H1 (cell line): ENCODE measurements at places on chromosomes 1 and 21. TPM values are rescaled to one million over a fixed set of nuclear protein-coding genes. Genes with fewer than 3 reads are reported as not detected.

DNA sequence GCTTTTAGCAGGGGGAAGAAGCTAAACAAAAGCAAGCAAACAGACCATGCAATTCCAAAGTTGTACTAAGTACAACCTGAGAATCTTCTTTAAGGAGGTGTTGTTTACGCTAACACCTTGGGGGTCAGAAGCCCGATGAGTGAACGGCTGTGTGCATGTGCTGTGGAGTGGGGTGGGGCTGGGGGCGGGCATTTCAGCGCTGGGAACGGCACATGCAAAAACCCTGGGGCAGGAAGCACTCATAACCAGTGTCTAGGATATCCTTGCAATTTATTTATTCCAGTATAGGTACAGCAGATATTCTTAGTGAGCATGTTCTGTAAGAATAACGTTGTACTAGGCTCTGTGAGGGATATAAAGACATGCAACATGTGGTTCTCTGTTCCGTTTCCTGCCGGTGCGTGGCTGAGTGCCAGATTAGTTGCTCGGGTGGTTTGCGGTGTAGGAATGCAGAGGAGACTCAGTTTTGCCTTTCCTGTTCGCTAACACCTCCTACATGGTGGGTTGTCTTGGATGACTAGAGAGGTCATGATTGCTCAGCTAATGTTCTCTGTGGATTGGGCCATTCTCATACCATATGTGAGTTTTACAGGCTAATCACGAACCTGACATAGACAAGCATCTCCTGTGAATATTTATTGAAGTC lies 3.7 kb downstream of the FASLG start:
- DNase-seq: no peak

DNA sequence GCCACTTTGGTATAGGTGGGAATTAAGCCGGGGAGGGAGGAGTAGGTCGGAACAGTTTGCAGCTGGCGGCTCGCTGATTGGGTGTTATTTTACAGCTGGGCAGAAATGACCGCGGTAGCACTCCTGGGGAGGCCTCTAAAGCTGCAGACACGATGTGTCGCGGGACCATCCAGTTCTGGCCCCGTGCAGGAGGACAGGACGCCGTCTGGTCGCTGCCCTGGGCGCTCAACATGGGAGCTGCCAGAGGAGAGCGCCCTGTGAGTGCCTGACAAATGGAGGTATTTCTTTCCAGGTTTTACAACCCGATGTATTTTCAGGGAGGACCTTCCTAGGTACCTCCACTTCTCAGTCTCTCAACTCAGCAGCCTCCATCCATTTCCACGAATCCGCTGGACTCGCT lies 46.2 kb downstream of the CDC7 start:
- peak; percentile 27 for DNase-seq

GRCh38 chr1:92858564-92859399 lies 26.9 kb downstream of the RPL5 start:
- no peak for DNase-seq

- DNase-seq: no peak
These were observed 183.6 kb upstream of the KIAA0040 start for GRCh38 chr1:175376194-175376593.

DNA sequence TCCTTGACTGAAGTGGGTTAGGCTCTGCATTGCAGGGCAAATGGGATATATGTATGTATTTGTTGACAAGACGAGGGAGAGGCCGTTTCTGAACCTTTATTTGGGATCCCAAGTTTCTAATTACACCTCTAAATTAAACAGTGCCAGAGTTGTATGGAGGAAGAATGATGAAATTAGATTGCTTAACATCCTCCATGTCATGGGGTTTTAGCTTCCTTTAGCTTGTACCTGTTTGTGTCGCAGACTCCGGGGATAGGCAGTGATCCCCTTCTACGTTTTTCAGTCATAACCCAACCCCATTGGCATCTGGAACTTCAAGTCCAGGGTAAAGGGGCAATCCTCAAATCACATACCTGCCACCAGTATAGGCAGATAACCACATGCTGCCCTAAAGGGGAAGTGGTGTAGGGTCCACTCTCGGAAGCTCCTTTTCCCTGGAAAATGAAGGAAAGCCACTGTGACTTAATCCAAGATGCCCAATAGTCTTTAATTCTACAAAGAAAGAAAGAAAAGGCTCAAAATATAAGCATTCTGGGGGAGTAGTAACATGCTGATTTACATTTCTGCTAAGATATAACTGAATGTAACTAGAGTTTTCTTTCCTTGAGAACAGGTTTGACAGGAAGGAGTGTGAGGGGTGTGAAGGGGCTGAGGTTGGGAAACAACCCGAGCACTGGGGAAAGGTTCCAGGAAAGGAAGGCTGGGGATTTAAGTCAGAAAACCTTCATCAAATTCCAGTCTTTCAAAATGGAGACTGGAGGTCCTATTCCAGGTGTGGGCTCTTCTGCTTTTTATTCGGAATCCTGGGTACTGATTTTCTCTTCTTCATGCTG lies 77.6 kb downstream of the RGL1 start:
- DNase-seq: no peak

DNA sequence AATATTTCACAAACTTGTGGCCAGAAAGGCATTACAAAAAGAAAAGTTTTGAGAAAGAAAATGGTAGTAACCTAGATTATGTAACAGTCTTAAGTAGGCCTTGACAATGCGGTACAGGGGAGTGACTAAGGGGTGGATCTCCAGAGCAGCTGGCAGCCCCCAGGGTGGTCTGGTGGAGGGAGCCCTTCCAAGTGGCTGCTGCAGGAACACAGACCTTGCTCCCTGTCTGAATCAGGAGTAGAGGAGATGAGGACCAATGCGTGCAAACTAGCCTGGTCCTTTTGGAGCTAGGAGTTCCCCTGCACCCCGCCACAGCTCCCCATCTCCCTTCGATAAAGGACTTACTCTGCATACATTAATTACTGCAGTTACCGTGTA lies 189.0 kb downstream of the NFIA start:
- DNase-seq: no peak

DNA sequence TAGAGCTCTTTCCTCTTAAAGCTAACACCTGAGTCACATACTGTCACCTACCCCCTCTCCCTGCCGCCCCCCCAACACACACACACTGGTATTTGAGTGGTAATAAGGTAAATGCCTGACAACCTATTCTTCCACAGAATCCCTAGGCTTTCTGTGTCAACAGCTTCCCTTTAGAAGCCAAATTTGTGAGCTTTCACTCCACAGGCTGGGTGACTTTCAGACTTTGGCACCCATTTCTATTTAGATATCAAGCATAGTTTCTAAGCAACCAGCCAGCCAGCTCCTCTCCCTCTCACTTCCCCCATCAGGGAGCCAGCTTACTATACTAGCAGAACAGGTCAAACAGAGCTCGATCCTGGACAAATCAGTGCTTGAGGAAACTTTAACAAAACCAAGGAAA lies 3.2 kb upstream of the C1orf74 start:
- no peak for DNase-seq

DNA sequence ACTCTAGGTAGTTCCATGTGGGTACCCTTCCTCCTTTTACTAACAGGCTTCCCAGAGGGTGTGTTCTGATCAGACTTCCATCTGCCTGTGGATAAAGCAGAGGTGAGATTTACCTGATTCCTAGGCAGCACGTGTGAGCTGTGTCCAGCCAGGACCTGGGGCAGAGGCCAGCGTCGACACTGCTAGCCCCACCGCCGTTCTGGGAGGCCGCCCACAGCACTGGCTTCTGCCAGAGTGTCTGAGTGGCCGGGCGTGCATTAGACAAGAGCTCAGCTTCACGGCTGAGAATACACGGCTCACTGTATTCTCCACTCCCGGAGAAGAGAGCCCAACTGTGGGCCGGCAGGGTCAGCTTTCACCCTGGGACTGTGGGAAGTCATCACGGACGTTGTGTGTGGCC lies 82.5 kb downstream of the PRDM16 start:
- DNase-seq: no peak

- DNase-seq: no peak
These were observed 552.4 kb upstream of the CHRM3 start for GRCh38 chr1:238833919-238834318.

DNA sequence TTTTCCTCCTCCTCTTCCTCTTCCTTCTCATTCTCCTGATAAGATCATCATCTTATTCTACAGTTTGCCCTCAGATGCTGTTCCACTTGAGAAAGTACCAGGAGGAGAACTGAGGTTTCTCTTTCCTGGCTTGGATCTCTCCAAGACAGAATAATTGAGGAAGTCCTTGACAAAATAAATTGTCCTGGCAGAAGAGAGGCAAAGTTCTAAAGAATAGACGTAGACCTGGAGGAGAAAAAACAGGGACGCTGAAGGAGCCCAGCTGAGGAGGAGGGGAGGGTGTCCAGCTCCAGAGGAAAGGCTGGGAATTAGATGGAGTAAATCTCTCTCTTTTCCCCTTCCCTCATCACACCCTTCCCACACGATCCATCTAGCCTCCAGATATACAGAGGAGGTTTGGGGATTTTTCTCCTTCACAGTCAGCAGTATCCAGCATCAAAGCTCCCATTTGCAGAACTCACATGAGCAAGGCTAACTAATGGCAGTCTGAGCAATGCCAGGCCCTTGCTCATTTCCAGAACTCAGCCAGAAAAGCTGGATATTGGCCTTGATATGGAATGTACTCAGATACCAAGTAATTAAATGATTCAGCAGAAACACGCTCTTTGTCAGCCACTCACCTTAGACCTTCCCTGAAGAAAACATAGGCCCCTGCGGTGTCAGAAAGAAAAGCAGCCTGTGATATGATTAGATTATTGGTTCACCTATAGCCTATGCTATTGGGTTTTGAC lies 5.1 kb upstream of the GNG12 start:
- DNase-seq: no peak

DNA sequence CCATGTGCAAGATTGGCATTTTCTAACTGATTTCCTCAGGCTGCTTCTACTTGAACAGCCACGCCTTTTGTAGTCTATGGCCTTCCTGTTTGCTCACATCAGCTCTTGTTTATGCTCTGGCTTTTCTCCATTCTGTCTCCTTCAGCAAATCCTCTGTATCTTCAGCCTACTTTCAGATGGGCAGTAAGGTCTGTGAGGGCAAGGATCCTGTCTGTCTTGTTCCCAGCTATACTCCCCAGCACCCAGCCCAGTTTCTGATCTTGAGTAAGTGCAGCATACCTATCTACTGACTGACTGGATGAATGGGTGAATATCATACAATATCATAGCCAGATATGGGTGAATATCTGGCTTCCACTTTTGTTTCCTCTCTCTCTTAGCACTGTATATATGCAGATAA lies 438.1 kb downstream of the LMO4 start:
- no peak for DNase-seq

DNA sequence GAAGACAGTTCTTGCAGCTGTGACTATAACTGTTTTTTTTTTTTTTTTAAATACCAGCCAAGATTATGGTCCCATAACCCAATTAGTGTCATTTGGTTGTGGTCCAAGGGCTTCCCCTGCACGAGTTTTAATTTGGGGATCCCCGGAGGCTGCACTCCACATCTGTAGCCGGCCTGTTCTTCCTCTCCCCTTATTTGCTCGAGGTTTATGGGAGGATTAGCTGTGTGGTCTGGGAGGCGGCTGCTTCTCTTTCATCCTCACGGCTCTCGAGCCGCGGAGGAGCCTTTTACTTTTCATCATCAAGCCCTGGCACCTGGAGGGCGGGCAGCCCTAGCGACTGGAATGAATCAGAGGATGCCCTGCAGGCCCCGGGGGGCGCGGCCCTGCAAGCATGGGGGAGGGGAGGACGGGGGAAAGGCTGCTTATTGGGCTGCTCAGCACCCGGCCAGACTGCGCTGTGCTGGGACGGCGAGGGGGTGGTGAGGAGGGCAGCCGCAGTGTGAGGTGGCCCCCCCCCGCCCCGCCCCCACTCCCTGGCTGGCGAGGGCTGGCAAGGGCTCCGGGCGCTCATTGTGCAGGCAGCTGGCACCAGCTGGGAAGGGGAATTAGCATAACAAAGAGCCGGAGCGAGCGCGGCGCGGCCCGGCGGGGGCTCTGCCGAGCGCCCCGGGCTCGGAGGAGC lies 18.5 kb downstream of the SERTAD4 start:
- peak; percentile 86 for DNase-seq

GRCh38 chr1:23427550-23427949 lies 3.0 kb upstream of the TCEA3 start:
- no peak for DNase-seq

GRCh38 chr21:42652527-42653230 lies 742 bp upstream of the PDE9A start:
- DNase-seq: peak; percentile 75

DNA sequence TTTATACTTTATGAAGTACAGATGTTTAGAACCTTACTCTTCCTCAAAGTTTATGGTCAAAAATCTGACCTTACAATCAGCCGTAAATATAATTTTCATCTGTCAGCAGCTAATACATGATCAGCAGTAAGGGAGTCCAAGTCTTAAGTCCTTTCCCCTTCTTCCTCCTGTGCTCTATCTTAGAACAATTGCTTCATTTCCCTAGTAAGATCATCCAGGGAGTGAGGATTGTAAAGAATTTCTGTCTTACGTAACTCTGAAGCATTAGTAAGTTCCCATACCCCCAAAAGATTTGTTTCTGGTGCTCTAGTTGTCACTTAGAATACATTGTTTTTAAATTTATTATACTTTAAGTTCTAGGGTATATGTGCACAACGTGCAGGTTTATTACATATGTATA lies 2.1 kb downstream of the SETDB1 start:
- no peak for DNase-seq

DNA sequence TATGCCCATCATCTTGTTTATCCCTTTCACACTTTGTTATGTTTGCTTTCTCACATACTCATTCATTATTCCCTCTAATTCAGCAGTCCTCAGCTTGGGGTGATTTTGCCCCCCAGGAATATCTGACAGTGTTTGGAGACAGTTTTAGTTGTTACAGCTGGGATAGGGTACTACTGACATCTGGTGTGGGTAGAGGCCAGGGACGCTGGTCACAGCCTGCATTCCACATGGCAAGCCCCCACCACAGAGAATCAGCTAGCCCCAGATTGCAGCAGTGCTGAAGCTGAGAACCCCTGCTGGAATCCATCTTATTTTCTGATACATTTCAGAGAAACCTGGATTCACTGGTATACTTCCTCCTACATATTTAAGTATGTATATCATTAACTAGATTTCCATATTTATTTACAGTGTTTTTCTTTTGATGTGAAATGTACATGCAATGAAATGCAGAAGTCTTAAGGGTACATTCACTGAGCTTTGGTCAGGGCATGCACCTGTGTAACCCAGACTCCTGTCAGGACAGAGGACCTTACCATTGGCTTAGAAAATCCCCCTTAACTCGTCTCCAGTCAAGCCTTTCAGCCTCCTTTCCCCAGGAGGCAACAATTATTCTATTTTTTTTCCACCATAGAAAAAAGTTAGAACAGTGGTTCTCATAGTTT lies 68.3 kb downstream of the KIF26B start:
- DNase-seq: no peak

DNA sequence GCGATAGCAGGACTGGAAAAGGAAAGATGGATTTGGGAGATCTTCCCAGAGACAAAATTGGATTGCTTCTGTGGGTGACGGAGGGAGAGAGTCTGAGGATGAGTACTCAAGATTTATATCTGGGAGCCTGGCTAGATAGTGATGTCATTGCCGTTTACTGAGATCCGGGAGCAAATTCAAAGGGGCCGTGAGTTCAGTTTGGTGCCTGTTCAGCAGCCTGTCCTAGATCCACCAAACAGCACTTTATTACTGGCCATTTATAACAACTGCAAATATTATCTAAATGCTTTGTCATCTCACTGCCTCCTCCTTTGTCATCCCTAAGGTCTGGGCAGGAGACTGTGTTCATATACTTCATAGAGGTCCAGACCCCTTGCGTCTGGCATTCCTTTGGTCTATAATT lies 29.2 kb downstream of the MAPKAPK2 start:
- DNase-seq: no peak

Gene ZSWIM5
- 2.4 and 2.5 TPM in 2 replicates for total RNA-seq

Gene SYPL2
- total RNA-seq: 1.5 and 1.7 TPM in 2 replicates

Gene PLXNA2
- 1.5 and 2.0 TPM in 2 replicates for total RNA-seq

Gene GBP6
- not detected in 2 replicates for total RNA-seq

Gene ST6GALNAC5
- 6.2 and 9.3 TPM in 2 replicates for total RNA-seq

Gene TEX38
- total RNA-seq: not detected in 2 replicates

Gene NUAK2
- 12.7 and 12.9 TPM in 2 replicates for total RNA-seq

Gene OR2T11
- total RNA-seq: not detected in 2 replicates
